CD4-positive, alpha-beta T cell treated with Interferon alpha-2 for 1 hour (primary cell): ENCODE measurements at places on chromosomes 3 and 15.

DNA sequence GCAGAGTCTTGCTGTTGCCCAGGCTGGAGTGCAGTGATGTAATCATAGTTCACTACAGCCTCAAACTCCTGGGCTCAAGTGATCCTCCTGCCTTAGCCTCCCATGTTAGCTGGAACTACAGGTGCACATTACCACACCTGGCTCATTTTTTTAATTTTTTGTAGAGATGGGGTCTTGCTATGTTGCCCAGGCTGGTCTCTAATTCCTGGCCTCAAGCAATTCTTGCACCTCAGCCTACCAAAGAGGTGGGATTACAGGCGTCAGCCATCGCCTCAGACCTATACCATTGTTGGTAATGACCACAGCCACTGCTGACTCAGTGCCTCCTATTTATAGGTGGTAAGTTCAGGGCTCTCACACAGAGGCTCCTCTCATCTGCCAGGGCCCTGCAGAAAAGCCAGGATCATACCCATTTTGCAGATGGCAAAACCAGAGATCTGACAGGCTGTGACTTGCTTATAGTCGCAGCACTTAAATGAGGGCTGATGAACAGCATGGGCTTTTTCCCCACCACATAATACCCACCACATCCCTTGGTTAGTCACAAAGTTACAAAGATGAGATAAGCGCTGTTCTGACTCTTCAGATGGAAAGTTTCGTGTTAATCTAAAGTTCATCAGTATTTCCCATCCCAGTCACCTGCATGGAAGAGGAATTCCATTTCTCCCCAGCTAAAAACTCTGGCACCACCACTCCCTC is 21.8 kb upstream of the SPATA12 start:
- no peak for DNase-seq

GRCh38 chr3:67521053-67521646 is 133.3 kb downstream of the SUCLG2 start:
- DNase-seq, result no peak

GRCh38 chr3:152438706-152439105 is 170.0 kb downstream of the MBNL1 start:
- no peak for DNase-seq

- DNase-seq, result no peak
Measured at GRCh38 chr15:70038730-70039392, 58.9 kb downstream of the TLE3 start.

DNA sequence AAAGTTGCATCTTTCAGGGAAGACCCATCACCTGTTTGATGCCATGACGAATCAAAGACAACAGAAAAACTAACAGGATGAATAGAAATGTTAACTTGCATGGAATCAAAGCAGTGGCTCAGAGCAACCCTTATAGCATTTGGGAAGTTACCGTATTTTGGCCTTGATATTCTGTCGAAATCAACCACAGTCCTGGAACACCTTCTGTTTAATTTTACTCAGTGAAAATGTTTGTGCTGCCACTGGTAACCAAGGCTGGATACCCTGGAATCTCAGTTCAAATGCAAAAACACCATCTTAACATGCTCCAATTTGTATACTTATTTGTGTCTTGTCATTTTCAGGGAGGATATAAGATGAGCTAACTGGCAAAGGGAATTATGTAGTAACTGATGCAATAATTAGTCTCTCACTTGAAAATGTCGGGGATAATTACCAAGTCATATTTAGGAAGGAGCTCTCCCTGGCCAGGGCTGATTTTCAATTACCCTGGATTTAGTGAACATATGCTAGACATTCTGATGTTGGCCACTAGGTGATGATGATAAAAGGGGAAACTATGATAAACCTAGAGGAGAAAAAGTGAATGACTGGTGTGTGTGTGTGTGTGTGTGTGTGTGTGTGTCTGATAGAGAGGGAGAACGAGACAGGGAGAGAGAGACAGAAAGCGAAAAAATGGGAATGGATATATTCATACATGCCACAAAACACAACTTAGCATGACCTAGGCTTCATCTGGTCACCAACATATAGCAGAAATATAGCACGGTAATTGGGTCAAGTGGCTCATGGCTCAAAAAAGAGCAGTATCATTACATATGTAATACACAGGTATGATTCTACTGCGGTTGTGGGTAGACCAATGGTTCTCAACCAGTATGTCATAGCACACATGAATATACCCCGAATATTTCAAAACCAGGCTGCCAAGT is 19.0 kb upstream of the PRICKLE2 start:
- no peak for DNase-seq

DNA sequence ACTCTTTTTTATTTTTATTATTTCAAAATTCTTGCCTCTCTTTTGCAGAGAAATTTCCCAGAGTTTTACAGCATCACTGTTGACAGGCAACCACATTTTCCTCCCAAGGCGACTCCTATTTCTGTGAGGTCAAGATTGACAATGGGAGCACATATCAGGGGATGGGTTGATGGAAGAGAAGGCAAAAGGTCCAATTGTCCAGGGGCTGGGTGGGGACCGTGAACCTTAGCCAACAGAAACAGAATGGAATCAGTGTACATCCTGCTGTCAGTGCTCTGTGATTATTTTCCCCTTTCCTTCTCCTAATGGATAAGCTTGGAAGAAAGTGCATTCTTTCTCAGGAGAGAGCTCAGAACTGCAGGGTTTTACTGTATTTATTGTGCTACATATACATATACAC is 42.4 kb downstream of the CNTN6 start:
- no peak for DNase-seq

DNA sequence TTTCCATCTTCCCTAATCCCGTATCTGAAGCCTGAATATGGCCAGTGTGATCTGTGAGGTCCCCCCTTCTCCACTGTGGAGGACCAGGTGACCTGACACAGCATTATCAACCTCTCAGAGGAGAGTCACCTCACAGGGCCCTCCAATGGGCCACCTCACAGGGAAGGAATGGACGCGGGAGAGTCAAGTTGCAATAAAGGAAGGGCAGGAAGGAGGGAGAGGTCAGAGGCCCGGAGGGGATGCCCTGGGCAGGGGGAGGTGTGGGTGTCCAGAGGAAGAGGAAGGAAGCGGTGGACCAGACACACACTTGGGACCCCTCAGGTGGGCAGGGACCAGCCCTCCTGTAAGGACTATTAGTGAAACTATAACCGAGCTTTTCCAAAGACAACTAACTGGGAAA is 14.6 kb upstream of the LRRC15 start:
- DNase-seq, result no peak

- no peak for DNase-seq
Measured at GRCh38 chr3:172402892-172403643, 45.2 kb downstream of the GHSR start.

DNA sequence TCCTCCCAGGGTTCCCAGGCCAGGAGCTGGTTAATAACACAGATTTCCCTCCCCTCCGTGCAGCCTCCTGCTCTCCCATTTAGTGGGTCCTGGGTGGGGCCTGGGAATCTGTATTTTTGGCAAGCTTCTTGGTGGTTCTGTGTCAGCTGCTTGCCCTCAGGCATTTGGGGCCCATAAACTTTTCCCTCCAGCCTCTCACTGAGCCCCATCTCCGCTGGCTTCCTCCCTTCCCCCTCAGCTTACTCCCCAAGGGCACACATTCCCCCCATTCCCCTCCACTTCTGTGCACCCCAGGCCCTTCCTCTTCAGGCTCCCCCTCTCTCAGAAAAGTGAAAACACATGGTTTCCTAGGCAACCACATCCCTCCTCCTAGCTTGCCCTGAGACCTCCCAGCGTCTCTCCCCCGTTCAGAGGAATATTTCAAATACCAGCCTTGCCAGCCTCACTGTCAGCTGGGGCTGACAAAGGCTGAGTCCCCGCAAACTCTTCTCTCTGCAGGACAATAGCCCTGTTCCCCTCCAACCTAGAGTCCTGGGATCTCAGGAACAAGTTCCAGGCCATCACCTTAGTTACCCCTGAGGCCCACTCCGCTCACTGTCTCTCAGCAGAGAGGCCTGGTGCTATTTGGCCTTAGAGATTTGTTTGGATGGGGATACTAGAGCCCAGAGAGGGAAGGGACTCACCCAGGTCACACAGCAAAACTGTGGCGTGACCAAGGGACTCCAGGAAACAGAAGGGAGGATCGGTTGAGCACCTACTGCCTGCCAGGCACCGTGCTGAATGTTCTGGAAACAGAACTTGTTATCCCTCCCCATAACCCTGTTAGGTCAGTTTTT is 44.6 kb upstream of the SMAD6 start:
- DNase-seq, result no peak

GRCh38 chr3:71504250-71505036 is 79.1 kb downstream of the FOXP1 start:
- no peak for DNase-seq

GRCh38 chr3:171379281-171379680 is 80.9 kb downstream of the TNIK start:
- no peak for DNase-seq

DNA sequence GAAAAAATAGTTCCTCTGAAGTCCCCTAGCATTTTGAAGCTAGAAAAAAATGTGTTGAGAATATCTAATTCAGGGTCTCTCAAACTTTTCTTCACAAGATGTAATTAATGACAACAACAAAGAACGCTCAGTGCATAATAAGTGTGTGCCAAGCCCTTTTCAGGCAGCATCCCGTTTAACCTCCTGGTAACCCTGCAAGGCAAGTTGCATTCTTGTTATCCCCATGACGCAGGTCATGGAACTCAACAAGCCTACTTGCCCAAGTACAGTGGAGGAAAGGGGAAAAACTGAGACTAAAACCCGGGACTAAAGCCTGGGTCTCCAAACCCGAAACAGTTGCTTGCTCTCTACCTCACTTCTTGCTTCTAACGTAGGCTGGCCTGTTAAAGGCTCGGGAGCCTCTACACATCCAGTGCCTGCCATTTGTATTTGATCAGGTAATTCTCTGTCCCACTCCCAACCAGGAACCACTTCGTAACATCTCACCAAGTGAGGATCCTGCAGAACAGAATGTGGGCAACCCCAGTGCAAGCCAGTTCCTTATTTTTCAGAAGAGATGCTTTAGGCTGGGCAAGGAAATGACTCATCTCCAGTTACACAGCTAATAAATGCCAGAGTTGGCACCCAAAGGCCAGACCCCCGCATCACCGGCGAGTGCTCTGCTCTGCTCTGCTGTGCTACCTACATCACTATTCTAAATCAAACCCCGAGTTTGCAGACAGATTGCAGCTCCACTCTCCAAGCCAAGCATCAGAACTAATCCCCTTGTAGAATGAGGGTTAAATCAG is 28.3 kb downstream of the LMCD1 start:
- DNase-seq, result no peak

DNA sequence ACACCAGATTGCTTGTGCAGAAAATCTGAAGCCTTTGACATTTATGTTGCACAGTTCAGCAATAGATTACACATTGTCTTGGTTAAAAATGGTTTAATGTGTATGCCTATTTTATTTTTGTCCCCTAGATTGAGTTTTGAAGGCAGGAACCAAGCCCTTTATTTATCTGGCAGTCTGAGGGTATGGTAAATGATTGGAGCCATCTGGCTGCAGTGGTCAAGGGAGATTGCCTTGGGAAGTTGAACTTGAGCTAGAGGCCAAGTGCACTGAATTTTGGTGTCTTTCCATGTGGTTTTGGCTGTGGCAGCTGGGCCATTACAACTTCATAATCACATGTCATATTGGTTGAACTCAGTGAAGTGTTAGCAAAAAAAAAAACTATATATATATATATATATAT is 248.7 kb upstream of the C2CD4B start:
- no peak for DNase-seq

DNA sequence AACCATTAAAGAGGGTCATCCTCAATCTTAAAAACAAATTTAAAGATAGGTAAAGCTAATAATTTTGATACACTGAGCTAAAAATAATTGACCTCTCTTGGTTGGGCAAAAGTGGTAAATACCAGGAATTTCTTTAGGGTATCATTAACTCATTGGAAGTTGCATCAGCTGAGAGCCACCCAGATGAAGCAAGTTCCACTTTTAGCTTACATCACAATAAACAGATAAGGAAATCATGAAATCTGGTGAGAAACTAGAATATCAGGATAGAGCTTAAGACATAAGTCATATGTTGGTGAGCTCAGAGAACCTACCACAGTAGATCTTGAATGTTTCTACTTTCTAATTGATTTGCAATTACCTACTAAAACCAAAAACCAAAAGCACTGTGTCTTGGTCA is 97.4 kb upstream of the SLC2A2 start:
- DNase-seq, result no peak

- DNase-seq, result no peak
Measured at GRCh38 chr3:39404943-39405686, 1.4 kb upstream of the RPSA start.

GRCh38 chr3:46646700-46647099 is 34.4 kb downstream of the FAM240A start:
- no peak for DNase-seq

DNA sequence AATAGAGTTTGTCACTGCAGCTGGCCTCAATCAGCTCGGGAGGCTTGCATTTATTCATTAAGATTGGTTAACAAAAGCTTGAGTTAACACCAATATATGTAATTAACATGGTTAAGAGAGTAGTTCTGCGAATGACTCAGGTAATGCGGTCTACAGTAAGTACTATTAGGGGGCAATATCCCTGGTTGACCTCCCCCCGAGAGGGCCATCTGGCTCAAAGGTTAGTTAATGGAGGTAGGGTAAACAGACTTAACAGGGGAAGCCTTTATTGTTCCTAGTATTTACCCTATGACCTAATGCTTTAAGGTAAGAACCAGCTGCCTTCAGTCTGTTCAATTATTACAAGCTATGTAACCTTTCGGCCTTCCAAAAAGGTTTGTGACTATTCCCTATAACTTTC is 403.3 kb upstream of the SGO1 start:
- no peak for DNase-seq

- no peak for DNase-seq
Measured at GRCh38 chr3:49807431-49808114, 4.5 kb downstream of the INKA1 start.

GRCh38 chr3:184338511-184338945 is 1.1 kb downstream of the FAM131A start:
- DNase-seq, result peak; percentile 35

- DNase-seq, result no peak
Measured at GRCh38 chr15:65431731-65432130, 9.0 kb upstream of the IGDCC4 start.

- no peak for DNase-seq
Measured at GRCh38 chr3:78757731-78758130, 1010.1 kb downstream of the ROBO1 start.

GRCh38 chr3:17551895-17552294 is 190.5 kb downstream of the TBC1D5 start:
- no peak for DNase-seq

DNA sequence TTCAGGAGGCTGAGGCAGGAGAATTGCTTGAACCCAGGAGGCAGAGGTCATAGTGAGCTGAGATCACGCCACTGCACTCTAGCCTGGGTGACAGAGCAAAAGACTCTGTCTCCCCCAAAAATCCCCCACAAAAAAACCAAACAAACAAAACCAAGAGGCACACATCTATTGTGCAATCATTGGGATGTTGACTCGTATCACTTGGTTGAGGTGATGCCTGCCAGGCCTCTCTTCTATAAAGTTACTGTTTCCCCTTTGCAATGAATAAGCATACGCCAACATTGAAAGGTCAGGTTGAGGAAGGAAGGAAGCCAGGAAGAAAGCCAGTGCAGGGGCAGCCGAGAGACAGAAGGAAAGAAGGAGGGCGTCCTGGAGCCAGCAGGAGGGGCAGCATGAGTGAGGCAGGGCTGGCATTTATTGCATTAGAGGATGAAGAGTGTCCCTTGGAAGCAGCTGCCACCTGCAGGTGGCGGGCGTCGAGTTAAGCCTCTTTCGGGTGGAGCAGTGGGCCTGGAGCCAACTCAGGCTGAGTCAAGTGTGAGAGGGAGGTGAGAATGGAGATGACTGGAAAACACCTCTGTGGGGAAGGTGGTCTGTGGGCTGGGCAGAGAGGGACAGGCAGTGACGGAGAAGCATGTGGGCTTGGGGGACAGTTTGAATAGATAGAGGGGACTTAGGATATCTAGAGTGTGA is 8.3 kb upstream of the CSPG4 start:
- no peak for DNase-seq
